ENCODE measurements at places on chromosomes 13 and 19.

GRCh38 chr13:102580552-102581169 is 16.1 kb upstream of the TPP2 start:
- DNase-seq = no peak

DNA sequence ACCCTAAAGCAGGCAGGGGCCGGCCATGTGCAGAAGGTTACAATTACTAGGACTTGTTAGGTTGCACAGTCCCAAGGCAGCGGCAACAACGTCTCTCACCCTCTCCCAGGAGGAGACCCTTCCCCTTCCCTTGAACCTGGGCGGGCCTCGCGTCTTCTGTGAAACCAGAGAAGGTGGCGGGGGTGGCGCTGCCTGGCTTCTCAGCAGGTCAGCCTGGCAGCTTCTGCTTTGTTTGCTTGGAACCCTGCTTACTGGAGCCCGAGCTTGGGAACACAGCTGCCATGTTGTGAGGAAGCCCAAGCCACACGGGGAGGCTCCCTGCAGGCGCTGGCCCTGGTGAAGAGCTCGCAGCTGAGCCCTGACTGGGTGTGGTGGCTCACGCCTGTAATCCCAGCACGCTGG is 15.5 kb downstream of the MKNK2 start:
- DNase-seq = no peak

DNA sequence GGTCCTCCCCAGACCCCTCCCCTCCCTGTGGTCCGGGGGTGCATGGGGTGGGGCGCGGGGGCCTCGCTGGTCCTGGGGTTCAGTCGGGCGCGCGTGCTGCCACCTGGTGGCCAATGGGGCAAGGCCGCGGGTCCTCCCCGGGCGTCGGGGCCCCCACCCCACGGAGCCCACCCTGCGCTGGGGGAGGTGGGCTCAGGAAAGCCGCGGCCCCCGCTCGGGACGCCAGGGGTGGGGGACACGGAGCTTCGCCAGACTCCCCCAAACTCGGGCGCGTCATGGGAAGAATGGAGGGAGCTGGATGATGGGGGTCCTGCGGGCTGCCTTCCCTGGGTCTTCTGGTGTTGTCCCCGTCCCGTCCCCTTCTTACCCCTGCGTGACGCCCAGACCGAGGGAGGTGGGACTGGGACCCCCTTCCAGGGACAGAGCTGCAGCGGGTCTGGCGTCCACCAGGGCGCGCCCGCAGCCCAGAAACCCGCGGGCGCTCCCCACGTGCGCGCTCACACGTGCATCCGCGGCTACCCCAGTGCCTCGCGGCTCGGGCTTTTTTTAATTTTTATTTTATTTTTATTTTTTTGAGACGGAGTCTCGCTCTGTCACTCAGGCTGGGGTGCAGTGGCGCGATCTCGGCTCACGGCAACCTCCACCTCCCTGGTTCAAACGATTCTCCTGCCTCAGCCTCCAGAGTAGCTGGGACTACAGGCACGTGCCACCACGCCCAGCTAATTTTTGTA is 19.8 kb upstream of the TCF3 start:
- DNase-seq = peak; percentile 50

GRCh38 chr19:44050740-44051649 is 841 bp upstream of the ZNF223 start:
- no peak for DNase-seq

DNA sequence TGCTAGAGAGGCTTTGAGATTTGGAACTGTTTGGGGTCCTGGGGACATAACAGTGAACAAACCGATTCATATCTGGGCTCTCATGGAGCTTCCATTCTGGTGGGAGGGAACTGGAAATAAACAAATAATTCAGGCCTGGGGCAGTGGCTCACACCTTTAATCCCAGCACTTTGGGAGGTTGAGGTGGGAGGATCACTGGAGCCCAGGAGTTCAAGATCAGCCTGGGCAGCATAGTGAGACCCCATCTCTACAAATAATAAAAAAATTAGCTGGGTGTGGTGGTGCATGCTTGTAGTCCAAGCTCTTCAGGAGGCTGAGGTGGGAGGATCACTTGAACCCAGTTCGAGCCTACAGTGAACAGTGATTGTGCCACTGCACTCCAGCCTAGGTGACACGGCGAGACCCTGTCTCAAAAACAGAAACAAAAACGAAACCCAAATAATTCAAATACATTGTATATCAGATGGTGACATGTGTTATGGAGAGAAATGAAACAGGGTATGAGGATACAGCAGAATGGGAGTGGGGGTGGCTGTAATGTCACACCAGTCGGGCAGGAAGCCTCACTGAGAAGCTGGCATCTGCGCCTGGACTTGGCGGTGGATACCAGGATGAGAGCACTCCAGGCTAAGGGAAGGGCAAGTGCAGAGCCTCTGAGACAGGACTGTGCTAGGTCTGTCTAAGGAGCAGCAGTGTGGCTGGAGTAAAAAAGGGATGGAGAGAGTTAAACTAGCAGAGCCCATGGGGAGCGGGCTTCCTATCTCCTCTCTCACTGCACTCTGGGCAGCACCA is 131.1 kb upstream of the ZNF536 start:
- DNase-seq = no peak

DNA sequence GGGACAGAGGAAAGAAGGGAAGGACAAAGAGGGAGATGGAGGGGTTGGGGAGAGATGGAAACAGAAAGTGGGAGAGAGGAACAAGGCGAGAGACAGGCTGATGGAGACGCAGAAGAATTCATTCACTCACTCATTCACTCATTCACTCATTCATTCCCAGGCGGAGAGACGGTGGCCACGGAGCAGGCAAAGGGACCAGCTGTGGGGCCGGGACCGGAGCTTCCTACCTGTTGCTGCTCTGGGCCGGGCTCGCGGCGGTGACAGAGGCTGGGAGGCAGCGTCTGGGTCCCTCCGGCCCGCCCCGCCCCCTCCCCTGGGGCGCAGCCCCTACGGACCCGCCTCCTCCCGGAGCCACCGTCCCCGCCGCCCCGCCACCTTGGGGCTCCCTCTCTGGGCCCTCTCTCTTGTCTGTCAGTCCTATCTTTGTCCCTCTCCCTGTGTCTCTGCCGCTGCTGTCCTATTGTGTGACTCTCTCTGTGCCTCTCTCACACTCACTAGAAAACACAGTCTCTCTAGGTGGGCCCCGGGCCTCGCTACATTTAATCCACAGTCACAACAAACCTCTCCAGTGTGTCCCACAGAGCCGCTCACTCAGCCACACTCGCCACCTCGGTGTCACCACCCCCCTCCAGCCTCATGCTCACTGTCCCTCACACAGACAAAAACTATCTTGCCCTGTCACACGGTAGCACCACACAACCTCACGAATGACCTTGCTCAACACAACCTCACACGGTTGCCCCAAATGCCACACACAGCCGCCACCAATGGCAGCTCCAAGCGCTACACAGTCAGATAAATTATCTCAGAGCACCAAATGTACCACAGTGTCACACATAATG is at the start of gene GNG8:
GNG8 (minus strand) TSS at position 283 of the 842 bp plus-strand sequence. CDS start 1,520 bp downstream, outside the sequence.
- no peak for DNase-seq

- no peak for DNase-seq
Observed at GRCh38 chr13:84896128-84896527, 903.1 kb downstream of the SLITRK6 start.

DNA sequence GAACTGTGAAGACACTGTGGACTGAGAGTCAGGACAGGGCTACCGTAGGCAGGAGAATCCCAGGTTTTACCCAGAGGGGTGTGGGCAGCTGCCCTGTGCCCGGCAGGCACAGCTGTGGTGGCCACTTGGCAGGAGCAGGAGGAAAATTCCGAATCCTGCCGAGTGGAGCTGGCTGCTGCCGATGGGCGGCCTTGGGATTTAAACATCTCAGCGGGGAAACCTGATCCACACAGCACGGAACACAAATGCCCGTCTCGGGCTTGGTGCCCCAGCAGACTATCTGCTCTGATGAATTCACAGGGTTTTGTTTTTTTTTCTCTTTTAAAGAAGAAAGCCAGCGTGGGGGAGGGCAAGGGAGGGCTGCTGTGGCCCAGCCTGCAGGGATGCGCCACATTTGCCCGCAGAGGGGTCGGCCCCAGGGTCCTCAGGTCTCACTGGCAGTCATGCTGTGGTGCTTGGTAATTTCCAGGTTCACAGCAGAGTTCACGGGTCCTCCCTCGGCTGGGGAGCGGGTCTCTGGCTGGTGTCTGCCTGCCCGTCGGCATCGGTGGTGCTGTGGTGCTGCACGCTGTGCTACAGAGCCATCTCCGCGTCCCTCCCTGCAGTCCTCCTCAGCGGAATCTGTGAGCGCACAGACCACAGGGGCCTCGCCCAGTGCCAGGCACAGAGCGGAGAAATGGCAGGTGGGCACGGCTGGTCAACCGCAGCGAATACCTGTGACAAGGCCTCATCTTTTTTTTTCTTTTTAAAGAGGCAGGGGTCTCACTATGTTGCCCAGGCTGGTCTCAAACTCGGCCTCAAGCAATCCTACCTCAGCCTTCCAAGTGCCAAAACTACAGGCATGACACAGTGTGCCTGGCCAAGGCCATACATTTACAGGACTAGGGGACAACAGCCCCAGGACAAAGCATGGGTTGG is 28.1 kb downstream of the MPND start:
- no peak for DNase-seq

GRCh38 chr19:18254546-18255503 is 19.4 kb downstream of the IQCN start:
- DNase-seq = no peak

- DNase-seq = no peak
Observed at GRCh38 chr13:106651442-106651841, 83.5 kb upstream of the ARGLU1 start.

GRCh38 chr19:55486971-55487923 is 989 bp upstream of the SSC5D start:
- DNase-seq = peak; percentile 27

DNA sequence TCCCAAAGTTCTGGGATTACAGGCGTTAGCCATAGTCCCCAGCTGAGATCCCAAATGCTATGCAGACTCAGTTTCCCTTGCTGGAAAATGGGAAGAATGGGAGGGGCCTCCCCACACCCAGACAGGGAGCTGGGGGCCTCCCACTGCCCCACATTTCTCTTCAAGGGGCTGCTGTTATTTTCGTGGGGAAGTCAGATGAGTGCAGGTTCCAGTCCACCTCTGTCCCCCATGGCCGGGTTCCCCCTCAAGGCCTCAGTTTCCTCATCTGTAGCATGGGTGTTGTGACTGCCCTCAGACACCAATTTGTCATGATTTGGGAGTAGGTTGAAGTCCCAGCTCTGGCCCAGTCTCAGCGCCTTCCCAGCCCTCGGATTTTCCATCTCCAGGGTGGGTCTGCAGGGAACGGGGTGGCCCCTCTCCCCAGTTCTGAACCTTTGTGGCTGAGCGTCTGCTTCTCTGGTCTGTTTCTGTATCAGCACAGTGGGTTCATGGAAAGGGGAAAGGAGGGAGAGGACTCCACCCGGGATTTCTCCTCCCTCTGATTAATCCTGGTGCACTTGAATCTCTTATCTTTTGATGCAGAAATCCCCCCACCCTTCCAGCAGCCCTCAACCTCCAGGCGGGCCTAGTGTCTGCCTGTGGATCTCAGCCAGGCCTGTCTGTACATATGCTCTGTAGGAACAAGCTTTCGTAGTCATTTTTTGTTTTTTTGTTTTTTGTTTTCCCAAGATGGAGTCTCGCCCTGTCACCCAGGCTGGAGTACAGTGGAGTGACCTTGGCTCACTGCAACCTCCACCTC is 12.2 kb downstream of the NFIC start:
- no peak for DNase-seq

GRCh38 chr19:42271045-42271419 is 2.0 kb downstream of the CIC start:
- no peak for DNase-seq

DNA sequence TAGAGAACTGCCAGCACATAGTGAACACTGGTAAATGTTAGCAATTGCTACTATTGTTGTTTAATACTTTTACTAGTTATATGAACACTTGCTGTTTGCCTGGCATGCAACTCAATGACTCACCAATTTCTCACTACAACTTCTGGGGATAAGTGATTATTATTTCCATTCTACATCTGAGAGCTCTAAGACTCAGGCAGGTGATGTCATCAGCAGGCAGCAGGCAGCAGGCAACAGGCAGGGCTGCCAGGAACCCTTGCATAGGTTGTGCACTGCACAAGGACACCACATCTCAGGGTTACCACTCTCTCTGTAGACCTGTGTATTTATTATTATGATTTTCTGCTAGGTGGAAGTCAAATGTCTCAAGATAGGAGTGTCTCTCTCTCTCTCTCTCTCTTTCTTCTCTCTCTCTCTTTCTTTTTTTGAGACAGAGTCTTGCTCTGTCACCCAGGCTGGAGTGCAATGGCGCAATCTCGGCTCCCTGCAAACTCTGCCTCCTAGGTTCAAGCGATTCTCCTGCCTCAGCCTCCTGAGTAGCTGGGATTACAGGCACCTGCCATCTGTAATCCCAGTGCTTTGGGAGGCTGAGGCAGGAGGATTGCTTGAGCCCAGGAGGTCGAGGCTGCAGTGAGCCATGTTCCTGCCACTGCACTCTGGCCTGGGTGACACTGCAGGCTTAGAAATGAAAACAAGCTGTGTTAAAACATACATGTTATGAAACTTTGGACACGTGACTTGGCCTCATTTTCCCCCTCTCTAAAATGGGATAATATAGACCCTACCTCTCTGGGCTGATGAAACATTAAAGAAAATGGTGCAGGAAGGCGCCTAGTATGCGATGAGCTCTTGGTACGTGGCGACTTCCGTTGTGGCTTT is 22.7 kb downstream of the HPN start:
- no peak for DNase-seq

DNA sequence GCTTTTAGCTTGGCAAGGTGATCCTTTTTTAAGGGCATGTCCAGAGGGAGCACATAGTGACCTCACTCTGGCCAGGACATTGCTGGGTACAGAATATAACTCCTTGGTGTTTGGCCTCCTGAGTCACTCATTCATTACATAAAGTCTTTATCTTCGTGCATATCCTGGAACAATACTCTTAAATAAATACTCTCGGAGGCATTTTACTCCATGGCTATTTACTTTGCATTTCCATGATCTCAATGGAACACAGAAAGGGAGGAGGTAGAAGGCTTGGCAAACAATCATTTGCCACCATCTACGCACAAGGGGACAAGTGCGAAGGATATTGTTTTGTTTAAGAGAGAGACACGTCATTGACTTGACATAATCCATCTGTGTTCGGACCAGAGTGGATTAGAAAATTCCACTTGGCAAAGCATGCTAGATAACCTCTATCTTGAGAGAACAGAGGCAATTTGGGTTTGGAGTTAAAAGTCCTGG is 210.0 kb downstream of the IRS2 start:
- DNase-seq = no peak

DNA sequence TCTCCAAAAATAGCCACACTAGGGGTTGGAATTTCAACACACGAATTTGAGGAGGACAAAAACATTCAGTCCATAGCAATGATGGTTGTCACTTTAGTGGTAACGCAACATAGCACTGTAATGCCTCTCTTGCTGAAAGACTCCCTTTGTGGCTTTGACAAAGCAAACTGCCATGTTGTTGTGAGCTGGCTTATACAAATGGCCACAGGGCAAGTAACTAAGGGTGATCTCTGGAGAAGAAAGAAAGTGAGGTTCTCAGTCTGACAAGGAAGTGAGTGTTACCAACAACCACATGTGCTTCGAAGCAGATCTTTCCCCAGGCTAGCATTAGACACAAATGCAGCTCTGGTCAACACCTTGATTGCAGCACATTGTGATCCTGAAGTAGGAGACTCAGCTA is 79.1 kb upstream of the PCDH17 start:
- DNase-seq = no peak

All from activated T-helper 9 cell treated with anti-CD3 and anti-CD28 coated beads, Interleukin-2, amount 50 U/mL, for 16 hours (primary cell).